ENCODE measurements at places on chromosomes 2 and 18. TPM values are rescaled to one million over a fixed set of nuclear protein-coding genes. Genes with fewer than 3 reads are reported as not detected.

CRYGD gene
- 0.98 TPM for total RNA-seq

TNFAIP6 gene
- 2.0 TPM for total RNA-seq

GREB1L gene
- total RNA-seq: 0.31 TPM

DLX2 gene
- total RNA-seq: 0.13 TPM

GRCh38 chr2:196464311-196464710, 175.2 kb upstream of the CCDC150 start:
- no peak overlapping the region for H3K4me3 ChIP-seq
- no peaks in the 10 kb centered on the region for H3K4me1 ChIP-seq
- H3K27me3 ChIP-seq: no peaks in the 10 kb centered on the region
- no peaks in the 10 kb centered on the region for H3K36me3 ChIP-seq
- DNase-seq: no peak
- H3K27ac ChIP-seq: no peak overlapping the region

GRCh38 chr2:101395545-101396315, 8.4 kb upstream of the CREG2 start:
- H3K27me3 ChIP-seq: no peaks in the 10 kb centered on the region
- no peak overlapping the region for H3K27ac ChIP-seq
- DNase-seq: no peak

DNA sequence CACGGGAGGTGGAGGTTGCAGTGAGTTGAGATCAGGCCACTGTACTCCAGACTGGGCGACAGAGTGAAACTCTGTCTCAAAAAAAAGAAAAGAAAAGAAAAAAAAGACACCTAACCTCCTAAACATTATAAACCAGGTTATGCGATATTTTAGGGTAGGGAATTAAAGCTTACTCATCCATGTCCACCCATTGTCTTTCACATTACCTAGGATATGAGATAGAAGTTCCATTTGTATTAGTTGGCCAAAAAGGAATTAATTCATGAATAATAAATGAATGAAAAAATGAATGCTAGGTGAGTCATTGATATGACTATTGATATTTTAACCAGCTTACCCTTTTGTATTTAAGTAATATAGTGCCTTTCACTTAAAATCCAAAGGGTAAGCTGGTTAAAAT, 132.9 kb downstream of the FAM161A start:
- no peak overlapping the region for H3K27ac ChIP-seq
- H3K36me3 ChIP-seq: no peaks in the 10 kb centered on the region

- H3K4me1 ChIP-seq: peaks cover 3% of the 10 kb centered on the region
- no peak for DNase-seq
- H3K36me3 ChIP-seq: no peaks in the 10 kb centered on the region
- H3K27ac ChIP-seq: peak overlapping the region; percentile 29
Observed at GRCh38 chr2:124187948-124188347, 162.9 kb downstream of the CNTNAP5 start.

DNA sequence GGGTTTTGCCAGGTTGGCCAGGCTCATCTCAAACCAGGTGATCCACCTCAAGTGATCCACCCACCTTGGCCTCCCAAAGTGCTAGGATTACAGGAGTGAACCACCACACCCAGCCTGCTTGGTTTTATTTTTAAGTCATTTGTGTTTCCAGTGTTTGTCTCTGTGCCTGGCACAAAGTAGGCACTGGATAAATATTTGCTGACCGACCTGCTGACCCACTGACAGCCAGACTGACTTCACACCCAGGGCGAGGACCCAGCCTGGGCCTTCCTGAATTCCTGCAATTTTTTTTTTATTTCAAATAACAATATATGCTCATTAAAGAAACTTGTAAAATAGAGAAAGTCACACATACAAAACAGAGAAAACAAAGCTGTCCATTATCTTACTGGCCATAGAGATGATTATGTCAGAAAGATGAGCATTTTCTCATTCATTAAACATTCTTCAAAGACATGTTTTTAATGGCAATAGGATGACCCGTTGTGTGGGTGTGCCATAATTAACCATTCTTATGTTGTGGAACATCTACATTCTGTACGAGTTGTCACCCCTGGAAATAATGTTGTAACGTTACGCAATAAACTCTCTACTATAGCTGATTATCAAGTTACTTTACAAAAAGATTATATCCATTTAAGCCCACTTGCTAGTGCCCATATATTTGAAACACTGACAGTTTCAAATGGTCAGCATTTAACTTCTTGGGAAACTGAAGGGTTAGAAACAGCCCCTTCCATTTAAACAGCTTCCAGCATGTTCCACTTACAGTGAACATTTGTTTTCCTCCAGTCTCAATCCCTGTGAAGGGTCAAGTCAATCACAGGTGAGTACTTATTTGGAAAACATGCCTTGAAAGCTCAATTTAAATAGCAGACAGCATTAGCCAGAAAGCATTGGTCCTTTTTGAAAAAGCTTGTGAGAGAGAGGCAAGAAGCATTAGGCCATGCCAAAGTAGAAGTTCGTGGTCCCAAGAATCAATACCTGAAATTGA, 25.7 kb upstream of the GATA6 start:
- no peaks in the 10 kb centered on the region for H3K36me3 ChIP-seq
- H3K4me3 ChIP-seq: no peak overlapping the region
- H3K4me1 ChIP-seq: no peaks in the 10 kb centered on the region
- H3K27me3 ChIP-seq: no peaks in the 10 kb centered on the region
- DNase-seq: no peak
- H3K27ac ChIP-seq: no peak overlapping the region

All from H1 (cell line).